GM23338 (cell line): ENCODE measurements at places on chromosomes 7 and 10. TPM values are rescaled to one million over a fixed set of nuclear protein-coding genes. Genes with fewer than 3 reads are reported as not detected.

NPY gene
- 3.1 TPM in 1 of 2 replicates, not detected in the other for total RNA-seq

TMEM196 gene
- total RNA-seq, result not detected in 2 replicates

PARG gene
- total RNA-seq, result 51.4 and 63.8 TPM in 2 replicates

FEZF1 gene
- total RNA-seq, result 1.7 and 2.3 TPM in 2 replicates

TMEM229A gene
- 0.16 and 0.80 TPM in 2 replicates for total RNA-seq

EPHB4 gene
- total RNA-seq, result 145 and 164 TPM in 2 replicates

NACAD gene
- 9.9 and 11.2 TPM in 2 replicates for total RNA-seq

MYOZ1 gene
- 2.4 and 3.2 TPM in 2 replicates for total RNA-seq

PLEKHA8 gene
- 36.9 and 44.9 TPM in 2 replicates for total RNA-seq

CYP2C8 gene
- 2.1 and 4.1 TPM in 2 replicates for total RNA-seq

NEUROG3 gene
- 0.16 TPM in 1 of 2 replicates, not detected in the other for total RNA-seq

ADO gene
- 47.8 and 48.3 TPM in 2 replicates for total RNA-seq

RNF133 gene
- 1.1 and 2.0 TPM in 2 replicates for total RNA-seq

BAIAP2L1 gene
- total RNA-seq, result 37.2 and 38.3 TPM in 2 replicates

DNA sequence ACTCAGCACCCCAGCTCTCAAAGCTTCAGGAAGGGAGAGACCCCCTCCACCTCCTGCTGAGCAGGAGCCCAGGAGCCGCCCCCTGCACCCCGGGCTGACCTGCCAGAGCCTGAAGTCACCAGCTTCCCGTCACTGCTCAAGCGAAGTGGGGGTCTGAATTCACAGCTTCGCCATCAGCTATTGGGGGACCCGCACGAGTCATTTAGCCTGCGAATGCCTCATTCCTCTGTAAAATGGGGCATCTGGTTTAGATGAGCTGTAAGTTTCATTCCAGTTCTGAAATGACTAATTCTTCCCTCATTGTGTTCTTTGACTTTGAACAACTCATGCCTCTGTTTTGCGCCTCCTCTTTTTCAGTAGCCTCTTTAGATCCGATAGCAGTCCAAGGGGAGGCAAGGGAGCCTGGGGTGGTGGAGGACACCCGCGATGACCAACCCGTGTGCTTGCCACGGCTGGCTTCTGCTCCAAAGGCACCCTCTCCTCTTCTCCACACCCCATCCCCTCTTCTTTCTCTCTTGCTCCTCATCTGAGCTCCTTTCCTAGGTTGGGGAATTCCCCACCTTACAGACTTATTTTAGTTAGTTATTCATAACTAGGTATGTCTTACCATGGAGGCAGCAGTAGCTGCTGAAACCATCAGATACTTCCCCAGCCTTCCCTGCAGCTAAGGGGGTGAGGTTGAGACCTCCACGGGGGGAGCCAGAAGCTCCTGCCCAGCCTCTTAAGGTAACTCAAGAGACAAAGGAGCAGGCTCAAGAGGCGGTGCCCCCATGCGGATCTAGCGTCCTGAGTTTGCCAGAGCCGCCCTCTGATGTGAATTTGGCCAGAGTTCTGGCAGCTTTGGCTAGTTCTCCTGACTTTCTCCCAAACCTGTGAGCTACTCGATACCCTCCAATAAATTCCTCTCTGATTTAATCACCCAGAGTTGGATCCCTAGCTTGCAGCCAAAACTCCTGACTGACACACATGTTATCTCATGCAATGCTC, 47.7 kb downstream of the RBM17 start:
- no peak for DNase-seq

DNA sequence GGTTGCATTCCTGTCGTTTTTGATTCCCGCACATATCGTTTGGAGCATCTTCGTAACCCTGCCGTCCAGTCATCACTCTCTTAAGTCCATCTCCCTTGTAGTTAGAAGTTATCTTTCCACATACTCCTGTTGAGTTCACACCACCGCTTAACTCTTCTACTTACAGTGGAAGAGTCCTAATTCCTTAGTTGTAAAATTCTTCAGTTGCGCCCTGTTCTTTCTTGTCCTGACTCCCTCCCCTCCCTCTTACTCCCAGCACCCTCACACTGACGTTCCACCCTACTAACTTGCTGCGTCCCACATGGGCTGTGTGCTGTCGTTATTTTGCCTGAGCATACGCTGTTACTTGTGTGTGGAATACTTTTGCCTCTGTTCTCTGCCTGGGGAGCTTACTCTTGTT, 11.7 kb downstream of the DNAJB6 start:
- DNase-seq, result no peak

DNA sequence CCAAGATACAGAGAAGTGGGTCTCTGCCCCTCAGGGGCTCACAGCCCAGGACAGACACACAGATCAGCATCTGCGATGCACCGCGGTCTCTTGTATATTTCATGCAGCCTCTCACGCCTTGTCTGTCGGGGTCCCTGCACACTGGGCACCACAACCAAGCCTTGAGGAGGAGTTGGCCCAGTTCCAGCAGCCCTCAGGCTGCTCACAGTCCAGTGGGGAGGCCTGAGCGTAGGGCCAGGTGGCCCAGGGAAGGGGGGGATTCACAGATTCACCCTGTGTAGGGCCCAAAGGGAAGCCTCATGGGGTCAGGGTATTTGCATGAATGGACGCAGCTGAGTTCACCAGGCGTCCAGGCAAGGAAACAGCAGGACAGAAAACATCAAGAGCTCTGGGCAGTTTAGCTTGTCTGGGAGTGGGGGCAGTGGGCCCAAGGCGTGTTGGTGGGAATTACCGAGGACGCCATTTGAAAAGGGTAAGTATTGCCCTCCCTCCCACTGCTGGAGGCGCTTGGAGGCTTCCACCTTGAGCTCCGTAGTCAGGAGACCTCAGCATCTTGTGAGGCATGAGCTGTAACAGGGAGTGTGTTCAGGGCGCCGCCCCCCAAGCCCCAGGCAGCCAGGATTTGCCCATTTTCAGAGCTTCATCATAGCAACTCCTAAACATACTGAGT, 129.1 kb upstream of the CHST15 start:
- DNase-seq, result no peak

GRCh38 chr10:113854013-113854760, at the start of the genes DCLRE1A and NHLRC2:
Gene DCLRE1A, minus strand, starts transcription at chr10:113854082. Its CDS starts 900 bp downstream, at chr10:113853182.
Gene NHLRC2, plus strand, starts transcription at chr10:113854661. Its CDS starts 212 bp downstream, at chr10:113854873.
- peak; percentile 86 for DNase-seq

DNA sequence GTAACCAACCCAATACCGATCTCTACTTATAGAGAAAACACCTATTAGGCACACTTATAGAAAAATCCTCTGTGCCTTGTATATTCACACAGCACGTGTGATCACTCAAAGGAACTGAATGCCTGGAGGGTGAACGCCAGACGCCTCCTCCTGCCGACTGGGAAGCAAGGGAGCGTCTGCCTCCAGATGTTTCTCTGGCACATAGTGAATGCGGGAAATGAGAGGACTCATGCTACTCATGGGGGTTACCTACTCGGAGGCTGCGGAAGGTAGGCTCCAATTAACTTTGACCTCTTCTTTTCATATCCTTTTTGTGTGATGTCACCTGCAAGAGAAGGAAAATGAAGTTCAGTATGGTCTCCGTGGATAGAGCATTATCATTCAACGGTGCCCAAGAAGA, 203.3 kb downstream of the DIP2C start:
- no peak for DNase-seq

DNA sequence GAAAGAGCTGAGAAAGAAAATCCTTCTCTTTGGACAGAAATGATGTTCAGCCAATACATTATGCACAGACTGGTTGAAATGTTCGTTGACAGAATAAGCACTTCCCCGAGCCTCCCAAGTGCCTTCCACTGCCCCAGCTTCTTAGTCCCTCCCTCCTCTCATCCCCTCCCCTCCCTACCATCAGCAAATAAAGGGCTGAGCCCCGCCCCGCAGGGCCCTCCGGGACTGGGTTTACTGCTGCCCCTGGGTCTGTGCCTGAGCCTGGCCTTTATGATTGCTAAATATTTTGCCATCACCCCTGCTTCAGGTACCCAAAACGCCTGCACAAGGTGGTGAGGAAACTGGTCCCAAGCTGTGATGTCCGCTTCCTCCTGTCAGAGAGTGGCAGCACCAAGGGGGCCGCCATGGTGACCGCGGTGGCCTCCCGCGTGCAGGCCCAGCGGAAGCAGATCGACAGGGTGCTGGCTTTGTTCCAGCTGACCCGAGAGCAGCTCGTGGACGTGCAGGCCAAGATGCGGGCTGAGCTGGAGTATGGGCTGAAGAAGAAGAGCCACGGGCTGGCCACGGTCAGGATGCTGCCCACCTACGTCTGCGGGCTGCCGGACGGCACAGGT, 28.1 kb downstream of the HKDC1 start:
- no peak for DNase-seq

- peak; percentile 74 for DNase-seq
Observed at GRCh38 chr7:88835147-88835728, 39.7 kb upstream of the TEX47 start.

- no peak for DNase-seq
Observed at GRCh38 chr7:134324107-134324506, 7.4 kb upstream of the SLC35B4 start.

- no peak for DNase-seq
Observed at GRCh38 chr7:39952803-39953202, 2.7 kb downstream of the CDK13 start.

DNA sequence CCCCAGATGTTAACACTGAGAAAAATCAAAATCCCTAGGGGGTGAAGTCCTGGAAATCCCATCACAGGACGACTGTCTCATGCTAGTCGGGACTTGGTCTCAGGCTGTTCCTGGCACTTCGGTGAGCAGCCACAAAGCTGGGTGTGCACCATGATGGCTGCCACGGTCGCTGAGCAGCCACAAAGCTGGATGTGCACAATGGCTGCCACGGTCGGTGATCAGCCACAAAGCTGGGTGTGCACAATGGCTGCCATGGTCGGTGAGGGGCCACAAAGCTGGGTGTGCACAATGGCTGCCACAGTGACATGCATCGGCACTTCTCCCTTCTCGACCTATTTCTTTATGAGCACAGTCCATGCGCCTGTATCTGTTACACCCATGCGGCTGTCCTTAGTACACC, 505.1 kb downstream of the TCERG1L start:
- no peak for DNase-seq

- DNase-seq, result no peak
Observed at GRCh38 chr10:28833313-28833712, 156.0 kb downstream of the BAMBI start.

DNA sequence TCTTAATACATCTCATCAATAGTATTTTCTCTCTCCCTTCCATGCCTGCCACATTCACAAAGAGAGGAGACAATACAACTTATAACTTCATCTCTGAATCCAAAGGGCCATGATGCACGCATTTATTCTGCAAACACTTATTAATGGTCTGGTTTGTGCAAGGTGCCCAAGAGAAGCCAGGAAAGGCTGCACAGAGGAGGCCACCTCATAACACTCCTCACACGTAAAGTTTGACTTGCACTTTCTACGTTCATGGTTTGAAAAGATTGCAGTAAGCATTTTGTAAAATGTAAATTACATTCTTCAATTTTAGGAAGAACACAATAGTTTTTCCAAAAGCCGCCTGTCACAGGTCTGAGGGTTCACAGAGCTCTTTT, 1.2 kb upstream of the PALS2 start:
- no peak for DNase-seq

DNA sequence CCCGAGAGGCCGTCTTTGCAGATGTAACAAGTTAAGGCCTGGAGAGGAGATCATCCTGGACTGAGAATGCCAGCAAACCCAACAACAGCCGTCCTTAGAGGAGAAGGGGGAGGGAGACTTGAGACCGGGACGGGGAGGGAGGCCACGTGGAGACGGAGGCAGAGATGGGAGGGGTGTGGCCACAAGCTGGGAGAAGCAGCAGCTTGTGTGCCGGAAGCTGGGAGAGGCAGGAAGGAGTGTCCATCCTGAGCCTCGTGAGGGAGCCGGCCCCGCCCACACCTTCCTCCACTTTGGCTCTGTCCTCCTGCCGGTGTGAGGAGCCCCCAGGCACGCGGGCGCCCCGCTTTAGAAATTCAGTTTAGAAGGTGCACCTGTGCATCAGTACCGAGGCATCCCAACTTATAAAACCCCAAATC, 95.7 kb downstream of the DNAJB6 start:
- peak; percentile 95 for DNase-seq

GRCh38 chr7:115252461-115252860, 330.6 kb downstream of the MDFIC start:
- DNase-seq, result no peak

DNA sequence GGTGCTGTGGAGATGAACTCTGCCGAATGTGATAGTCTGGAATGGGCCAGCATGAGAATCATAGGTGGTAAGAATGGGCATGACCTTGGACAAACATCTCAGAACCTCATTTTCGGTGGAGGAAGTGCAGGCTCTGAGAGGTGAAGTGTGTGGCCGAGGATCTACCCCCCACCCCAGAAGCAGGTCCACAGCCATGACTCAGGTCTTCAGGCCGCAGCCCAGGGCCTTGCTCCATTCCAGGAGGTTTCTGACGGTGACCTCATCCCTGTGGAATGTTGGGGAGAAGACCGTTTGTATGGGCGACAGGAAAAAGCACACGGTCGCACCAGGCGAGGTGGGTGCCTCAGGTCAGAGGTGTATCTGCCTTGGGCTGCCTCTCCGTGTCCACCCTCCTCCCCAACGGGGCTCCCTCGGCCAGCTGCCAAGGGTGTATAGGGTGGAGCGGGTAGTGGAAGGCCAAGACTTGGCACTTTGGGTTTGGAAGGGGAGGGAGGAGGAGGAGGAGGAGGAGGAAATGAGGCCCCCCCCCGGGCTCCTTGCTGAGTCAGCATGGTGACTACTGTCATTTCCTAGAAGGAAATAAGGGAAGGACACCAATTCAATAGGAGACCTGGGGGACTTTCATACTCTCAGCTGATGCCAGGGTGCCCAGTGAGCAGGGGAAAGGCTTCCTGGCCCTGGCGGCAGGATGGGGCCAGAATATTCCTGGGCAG, 168.0 kb upstream of the RHEB start:
- DNase-seq, result peak; percentile 84

DNA sequence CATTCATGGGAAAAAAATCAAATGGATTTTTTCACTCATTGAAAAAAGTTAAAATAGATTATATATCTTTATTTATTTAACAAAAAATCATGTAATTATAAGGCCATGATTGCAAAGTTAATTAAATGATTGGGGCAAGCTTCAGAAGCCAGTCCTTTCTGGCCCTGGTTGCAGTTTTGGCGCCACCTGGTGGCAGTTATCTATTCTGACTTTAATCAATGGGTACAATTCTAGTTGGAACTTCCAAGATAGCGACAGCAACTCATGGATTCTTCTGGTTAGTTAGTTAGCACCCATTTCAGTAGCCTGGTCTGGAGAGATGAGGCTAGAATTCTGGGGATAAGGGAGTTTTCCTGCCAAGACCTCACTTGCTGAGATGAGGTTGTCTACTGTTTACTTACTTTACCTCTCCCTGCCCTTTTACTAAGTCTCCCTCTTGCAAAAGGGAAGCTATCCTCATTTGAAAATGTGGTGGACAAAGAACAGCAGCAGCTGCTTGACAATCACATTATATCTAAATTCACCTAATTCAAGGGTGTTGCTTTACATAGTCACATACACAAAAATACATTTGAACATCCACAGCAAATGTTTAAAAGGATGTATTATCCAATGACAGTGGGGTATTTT, 42.3 kb downstream of the NOC3L start:
- peak; percentile 87 for DNase-seq

- DNase-seq, result peak; percentile 56
Observed at GRCh38 chr10:14578060-14578952, 196.4 kb downstream of the FAM107B start.

GRCh38 chr10:34922138-34922537, 107.0 kb upstream of the PARD3 start:
- DNase-seq, result no peak

DNA sequence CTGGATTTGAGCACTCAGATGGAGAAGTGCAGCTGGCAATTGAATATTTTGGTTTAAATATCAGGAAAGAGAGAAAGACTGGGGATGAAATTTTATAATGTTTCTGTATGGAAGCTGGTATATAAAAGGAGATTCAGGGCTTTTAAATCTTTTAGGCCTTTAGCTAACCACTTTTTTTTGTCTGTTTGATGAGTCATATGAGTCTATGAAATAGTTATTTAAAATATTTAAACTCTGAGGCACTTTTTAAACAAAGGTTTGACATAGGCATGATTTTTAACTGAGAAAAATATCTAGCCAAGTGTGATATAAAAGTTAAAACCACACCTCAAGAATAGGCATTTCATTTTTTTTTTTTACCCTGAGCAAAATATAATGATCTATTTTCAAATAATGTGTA, 944.3 kb downstream of the GATA3 start:
- no peak for DNase-seq
